Naive thymus-derived CD4-positive, alpha-beta T cell (primary cell): ENCODE measurements at places on chromosomes 1 and 21. TPM values are rescaled to one million over a fixed set of nuclear protein-coding genes. Genes with fewer than 3 reads are reported as not detected.
A peak's percentile ranks its signal among the peaks of the same experiment; 100 is the strongest.

Gene PCP4L1
- total RNA-seq, result not detected

DNA sequence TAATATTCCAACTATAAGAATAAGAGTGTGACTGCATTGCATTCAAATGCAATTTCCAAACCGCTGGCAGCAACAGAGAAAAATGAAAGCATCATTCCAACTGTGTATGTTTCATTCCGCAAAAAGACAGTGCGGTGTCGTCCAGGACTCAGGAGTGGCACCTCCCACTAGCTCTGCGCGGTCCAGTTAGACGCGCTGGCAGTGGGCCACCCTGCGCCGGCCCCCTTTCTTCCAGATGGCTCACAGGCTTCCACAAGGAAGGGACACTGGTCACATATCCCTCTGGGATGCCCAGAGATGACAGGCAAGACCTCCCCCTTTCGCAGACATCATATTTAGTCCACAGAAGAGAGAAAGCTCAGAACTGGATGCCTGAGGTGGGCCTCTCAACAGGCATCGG lies 11.9 kb downstream of the WRAP73 start:
- no peak for DNase-seq

- no peak for DNase-seq
Measured at GRCh38 chr1:20080441-20081352, 10.7 kb downstream of the PLA2G5 start.

GRCh38 chr21:27450216-27450615 lies 483.3 kb upstream of the ADAMTS5 start:
- no peak for DNase-seq

Gene RSBN1
- 29.6 and 29.9 TPM in 2 replicates for total RNA-seq

Gene OLIG1
- not detected for total RNA-seq

GRCh38 chr1:41627491-41628280 lies 143.2 kb upstream of the EDN2 start:
- DNase-seq, result no peak

DNA sequence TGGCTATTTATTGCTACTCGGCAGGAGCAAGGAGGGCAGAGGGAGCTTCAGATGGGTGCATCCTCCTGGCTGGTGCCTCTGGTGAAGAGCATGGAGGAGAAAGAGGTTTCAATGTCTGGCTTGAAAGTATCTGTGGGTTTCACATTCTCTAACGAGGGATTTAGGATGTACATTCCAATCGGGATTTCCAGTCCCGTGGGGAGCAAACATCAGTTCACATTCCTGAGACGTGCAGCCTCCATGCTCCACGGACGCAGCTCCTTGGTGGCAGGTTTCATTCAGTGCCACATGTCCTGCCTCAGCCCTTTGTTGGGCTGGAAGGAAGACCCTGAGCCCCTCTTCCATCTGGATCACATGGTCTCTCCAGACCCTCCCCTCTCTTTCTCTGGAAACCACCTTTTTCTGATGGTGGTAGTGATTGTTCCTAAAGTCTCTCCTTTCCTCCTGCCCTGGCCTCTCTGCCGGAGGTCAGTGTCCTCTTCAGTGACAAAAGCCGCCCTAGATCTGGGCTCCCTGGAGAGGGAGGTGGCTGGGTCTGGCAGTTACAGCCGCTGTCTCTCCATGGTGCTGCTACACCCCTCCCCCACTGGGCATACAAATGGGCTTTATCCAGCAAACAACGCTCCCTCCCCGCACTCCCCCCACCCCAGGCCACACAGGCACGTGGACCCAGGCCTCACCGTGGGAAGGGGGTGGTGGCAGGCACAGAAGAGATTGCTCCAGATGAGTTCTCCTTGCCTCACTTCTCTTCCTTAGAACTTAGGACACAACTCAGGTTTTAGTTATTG lies 826 bp upstream of the CA14 start:
- DNase-seq, result no peak

- peak; percentile 36 for DNase-seq
Measured at GRCh38 chr1:51569284-51570062, 47.4 kb upstream of the OSBPL9 start.

GRCh38 chr21:28235169-28235895 lies 757.3 kb downstream of the LTN1 start:
- DNase-seq, result no peak

Gene FGR
- 1.5 TPM for total RNA-seq

DNA sequence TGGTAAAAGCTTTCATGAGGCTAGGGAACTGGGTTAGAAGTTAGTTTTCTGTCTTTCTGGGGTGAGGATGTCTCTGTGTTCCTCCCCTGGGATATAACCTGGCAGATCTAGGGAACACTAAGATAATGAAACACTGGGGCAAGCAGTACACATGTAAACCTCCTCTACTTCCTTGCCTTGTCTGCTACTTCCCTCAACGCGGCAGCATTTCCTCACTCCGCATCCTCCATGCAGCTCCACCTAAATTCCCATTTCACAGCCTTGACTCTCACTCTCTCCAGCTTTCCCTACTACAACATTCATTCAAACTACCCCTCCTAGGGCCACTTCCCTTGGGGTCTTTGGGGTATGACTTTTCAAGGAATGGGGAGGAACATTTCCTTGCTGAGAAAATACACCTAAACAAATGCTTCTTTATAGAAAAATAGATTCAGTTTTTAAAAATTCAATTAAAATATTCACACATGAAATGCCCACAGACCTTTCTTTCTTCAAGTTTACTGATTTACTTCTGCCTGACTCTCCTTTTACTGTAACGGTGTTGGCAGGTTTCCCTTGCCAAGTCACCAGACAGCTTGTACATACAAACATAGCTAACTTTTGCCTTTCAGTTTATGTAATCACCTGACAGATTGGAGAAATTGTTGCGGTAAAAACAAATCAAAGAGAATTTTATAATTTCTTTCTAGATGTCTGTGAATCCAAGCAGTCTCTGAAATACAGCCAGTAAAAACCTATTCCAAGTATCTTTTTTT lies 90.1 kb downstream of the TNFSF18 start:
- DNase-seq, result no peak

Gene OTUD3
- 14.6 and 16.0 TPM in 2 replicates for total RNA-seq

DNA sequence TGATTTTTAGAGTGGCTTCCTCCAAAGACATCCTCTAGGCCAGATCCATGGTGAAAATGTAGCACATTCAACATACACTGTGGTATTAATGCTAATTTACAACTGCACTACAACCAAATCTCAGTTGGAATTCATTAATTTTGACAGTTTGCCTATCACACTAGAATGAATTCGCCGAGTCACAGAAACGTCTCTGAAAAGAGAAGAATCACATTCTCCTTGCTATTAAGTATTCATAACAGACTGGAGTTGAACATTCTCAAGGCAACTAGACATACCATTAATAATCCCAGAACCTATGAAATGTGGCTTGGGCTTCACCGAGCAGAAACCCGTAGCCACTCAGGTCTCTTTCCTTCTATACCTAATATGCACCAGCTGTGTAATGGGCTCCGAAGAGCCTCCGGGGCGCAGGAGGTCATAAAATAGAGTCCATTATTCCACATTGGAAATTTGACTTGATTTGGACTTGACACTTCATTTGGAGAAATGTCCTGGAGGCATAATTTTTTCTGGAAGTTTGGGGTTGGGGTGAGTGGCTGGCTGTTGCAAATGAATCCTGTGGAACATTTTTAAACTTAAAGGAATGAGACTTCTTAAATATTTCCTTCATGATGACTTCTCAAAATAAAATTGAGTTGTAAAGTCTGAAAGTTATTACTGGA lies 117.1 kb downstream of the DSCAM start:
- DNase-seq, result no peak

Gene TCP10L
- 0.13 TPM for total RNA-seq

Gene WNT2B
- 0.94 TPM for total RNA-seq

Gene TENT5C
- total RNA-seq, result 37.9 TPM

- DNase-seq, result no peak
Measured at GRCh38 chr1:206128196-206128595, 11.0 kb upstream of the AVPR1B start.

GRCh38 chr1:242449661-242450060 lies 74.8 kb downstream of the PLD5 start:
- no peak for DNase-seq

DNA sequence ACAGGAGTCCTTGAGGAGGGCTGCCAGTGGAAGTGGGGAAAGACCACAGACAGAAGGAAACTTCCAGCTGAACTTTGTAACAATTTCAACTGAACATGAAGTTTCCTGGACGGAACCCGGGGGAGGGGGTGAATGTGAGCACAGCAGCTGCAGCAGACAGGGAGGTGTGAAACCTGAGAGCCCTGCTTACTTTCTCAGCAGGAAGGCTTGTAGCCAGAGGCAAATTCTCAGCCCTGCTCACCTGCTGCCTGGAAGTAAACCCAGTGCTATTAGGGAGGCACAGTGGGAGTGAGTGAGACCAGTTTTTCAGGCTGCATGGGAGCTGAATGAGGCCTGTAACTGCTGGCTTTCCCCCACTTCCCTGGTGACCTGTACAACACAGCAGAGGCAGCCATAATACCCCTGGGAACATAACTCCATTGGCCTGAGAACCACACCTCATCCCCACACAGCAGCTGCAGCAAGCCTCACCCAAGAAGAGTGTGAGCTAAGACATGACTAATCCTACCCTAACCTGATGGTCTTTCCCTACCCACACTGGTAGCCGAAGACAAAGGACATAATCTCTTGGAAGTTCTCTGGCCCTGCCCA lies 9.6 kb upstream of the SPRR2F start:
- no peak for DNase-seq

- no peak for DNase-seq
Measured at GRCh38 chr1:108570998-108571401, 11.1 kb downstream of the EEIG2 start.

GRCh38 chr1:81431624-81432000 lies 369.1 kb upstream of the ADGRL2 start:
- no peak for DNase-seq

DNA sequence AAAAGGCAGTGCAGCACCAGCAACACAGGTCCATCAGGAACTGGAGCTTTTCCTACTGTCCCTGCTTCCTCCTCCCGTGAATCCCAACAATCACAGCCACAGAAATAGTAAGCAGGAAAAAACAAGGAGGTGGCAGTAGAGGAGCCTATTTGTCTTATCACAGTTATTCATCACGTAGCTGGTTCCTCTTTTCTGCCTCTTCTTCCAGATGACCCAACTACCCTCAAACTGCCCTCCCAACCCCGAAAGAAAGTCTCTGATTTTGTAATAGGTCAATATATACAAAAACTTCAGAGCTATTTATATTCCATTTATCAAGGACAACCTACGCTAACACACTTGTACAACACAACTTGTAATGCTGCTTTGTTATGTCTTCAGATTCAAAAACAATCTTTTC lies 21.4 kb downstream of the GNB1 start:
- no peak for DNase-seq

DNA sequence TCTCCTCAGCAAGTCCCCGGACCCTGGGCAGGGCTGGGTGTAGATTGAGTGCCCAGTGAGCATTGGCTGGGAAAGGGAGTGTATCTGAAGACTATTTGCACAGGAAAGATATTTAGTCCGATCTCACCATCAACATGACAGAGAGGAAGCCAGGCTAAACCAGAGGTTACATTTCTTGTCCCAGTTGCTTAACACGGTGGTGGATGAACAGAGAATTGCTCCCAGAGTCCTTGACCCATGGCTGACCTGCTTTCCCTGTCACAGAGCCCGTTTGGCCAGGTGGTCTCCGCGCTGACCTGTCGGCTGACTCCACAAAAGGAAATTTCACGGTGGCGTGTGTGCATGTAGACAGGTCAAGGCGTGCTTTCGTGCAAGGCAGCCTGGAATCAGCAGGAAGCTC lies 83.5 kb downstream of the BEND5 start:
- no peak for DNase-seq

Gene CHI3L2
- total RNA-seq, result 7.0 TPM

Gene EPHA2
- total RNA-seq, result not detected in 2 replicates
